ENCODE measurements at places on chromosomes 6 and 20.

GRCh38 chr6:157075549-157076450 lies 247.5 kb downstream of the TMEM242 start:
- no peak for DNase-seq

GRCh38 chr20:11219192-11219591 lies 545.4 kb upstream of the JAG1 start:
- no peak for DNase-seq

- no peak for DNase-seq
Observed at GRCh38 chr6:111973118-111973761, 80.7 kb upstream of the CCN6 start.

GRCh38 chr6:41376176-41376575 lies 40.8 kb downstream of the NCR2 start:
- DNase-seq: no peak

DNA sequence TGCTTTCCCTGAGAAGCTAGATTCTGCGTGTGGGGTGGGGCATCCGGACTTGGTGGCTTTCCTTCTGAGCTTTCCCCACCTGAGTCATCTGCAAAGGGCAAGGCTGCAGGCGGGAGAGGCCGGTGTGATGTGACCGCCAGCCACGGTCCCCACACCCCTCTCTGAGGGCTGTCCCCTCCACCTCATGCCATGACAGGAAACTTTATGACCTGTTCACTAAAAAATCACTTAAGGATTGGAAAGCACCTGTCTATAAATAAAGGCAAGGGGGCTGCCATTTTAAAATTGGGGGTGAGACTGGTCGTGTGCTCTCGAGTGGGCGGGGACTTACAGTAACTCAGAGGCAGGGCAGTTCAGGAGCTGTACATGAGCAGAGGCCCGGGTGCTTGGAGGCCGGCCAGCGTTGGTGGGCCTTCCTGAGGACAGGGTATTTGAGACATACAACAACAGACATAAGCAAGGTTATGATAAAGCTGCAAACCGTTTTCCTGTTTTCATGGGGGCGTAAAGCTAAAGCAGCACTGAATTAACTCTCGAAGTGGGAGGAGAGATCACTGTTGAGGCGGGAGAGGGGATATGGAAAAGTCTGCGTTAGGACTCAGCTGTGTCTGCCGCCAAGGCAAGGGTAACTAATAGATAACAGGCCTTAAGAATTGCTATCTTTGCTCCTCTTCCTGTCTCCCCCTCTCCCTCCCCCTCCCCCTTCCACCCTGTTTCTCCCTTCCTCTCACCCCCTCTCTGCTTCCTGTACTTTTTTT lies 16.1 kb upstream of the SERPINB1 start:
- DNase-seq: no peak

DNA sequence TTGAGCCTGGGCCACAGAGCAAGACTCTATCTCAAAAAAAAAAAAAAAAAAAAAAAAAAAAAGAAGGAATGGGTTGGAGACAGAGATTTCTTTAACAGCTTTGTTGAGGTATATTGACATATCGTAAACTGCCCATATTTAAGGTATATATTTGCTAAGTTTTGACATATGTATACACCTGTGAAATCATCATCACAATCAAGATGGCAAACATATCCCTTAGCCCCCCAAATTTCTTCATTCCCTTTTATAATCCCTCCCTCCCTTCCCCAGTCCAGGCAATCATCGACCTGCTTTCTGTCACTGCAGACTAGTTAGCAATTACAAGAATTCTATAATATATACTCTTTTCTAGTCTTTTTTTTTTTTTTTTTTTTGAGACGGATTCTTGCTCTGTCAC lies 29.0 kb downstream of the SERPINB1 start:
- DNase-seq: no peak

DNA sequence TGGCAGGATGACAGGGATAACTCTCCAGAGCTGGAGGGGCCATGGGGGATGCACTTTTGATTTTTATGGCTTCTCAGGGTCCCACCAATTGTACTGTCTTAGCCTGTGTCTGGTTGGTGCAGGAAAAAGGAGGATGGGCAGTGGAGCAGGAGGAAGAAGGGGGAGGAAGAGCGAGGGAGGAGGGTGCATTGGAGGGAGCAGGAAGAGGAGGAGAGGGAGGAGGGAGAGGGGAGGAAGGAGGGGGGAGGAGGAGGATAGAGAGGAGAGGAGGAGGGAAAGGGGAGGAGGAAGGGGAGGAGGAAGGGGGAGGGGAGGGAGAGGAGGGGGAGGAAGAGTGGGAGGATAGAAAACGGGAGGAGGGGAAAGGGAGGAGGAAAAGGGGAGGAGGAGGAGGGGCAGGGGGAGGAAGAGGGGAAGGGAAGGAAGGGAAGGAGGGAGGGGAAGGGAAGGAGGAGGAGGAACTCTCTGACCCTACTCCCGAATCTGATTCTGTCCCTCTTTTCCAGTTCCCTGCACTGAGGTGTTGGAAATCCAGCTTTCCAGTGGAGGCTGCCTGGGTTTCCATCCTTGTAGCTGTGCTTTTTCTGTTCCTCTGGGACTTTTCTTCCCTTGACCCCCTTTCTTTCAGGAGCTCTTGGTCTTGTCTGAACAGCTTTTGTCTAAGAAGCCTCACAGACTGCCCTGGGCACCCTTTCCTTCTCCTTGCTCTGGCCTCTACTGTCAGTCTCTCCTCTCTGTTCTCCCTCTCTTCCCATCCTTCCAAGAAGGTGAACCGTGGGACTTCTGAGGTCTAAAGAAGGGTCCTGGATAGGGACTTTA lies 149.4 kb downstream of the DHX35 start:
- no peak for DNase-seq

DNA sequence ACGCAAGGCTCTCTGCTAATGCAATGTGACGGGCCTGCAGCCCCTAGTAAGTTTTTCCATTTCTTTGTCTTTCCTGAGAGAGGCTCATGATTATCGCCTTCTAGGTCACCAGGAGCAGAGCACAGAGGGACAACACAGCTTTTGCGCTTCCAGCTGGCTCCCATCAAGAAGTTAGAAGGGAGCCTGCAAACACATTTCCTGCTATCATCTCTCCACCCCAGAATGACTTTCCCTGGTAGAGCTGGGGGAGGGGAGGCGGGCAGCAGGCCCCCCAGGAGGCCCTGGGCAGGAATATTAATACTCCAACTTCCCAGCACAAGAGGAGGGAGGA lies 35.7 kb upstream of the CCDC167 start:
- no peak for DNase-seq

DNA sequence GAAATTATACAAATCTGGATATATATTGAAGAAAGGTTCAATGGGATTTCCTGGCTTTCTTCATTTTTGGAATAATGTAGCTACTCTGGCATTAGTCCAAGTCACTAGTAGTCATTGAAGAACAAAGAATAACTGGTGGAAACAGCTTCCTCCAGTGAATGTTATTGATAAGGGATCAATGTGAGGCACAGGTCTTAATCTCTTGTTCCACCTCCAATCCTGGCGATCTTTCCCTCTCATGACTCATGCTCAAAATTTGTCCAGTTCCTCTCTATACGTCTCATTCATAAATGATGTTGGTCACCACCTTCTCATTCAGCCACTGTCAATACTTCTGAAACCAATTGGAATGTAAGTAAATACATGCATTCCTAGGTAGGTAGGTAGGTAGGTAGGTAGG lies 185.0 kb upstream of the BMP2 start:
- no peak for DNase-seq

- no peak for DNase-seq
Observed at GRCh38 chr20:34732523-34732922, 28.4 kb downstream of the TP53INP2 start.

GRCh38 chr6:11431455-11431937 lies 106.1 kb upstream of the TMEM170B start:
- DNase-seq: no peak

- no peak for DNase-seq
Observed at GRCh38 chr20:16541226-16541625, 32.0 kb downstream of the KIF16B start.

GRCh38 chr6:152112491-152113261 lies 305.2 kb downstream of the ESR1 start:
- no peak for DNase-seq

- no peak for DNase-seq
Observed at GRCh38 chr6:55994531-55994930, 119.1 kb upstream of the BMP5 start.

DNA sequence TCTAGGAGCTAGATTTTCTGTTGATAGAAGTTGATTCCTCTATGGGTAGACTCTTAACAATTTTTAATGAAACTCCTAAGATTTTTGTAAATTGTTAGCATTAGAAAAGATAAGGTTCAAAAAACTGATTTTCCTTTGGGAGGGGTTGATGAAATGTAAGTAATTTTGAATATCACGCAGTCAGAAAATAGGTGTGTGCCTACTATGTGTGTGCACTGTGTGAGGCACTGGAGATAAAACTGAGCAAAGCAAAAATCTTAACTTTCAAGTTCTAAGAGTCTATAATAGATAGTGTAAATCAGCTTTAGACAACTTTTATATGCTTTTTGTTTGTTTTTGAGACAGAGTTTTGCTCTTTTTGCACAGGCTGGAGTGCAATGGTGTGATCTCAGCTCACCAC lies 53.3 kb downstream of the FAM217A start:
- DNase-seq: no peak

GRCh38 chr6:52438926-52439325 lies 18.8 kb downstream of the EFHC1 start:
- DNase-seq: no peak

GRCh38 chr6:31842053-31842452 lies 14.5 kb downstream of the HSPA1B start:
- DNase-seq: no peak

DNA sequence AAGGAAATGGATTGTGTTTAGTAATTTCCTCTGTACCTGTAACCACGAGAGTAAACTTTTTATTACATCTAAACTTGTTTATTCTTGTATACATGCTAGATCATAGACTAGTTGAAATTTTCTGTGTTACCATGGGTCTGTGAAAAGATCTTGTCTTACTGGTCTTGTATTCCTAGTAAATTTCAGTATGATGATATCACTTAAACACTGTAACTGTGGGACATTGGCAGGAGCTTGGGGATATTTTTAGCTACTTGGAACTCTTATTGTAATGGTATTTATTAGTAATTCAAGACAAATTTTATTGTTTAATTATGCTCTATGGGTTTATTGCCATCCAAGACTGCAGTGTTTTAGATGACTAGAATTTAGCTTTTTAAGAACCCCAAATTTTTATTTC lies 25.9 kb upstream of the TULP4 start:
- no peak for DNase-seq

GRCh38 chr20:38870733-38871559 lies 55.3 kb upstream of the FAM83D start:
- DNase-seq: no peak

DNA sequence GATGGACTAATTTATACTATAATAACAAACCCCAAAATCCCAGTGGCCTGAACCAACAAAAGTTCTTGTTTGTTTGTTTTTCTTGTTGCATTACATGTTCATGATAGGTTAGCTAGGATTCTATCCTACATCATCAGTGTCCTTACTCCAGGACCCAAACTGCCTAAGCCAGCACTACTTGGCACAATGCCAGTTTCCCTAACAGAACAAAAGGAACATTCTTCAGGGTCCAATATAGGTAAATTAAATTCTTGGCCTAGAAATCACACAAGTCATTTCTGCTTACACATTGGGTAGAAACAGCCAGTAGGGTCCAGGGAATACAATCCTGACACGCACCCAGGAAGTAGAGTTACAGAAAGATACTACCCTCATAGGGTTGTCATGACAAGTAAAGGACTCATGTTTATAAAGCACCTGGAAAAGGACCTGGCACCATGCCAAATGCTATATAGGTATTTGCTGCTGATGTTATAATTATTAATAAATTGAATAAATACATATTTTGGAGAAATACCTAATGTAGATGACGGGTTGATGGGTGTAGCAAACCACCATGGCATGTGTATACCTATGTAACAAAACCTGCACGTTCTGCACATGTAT lies 38.8 kb downstream of the RCAN2 start:
- no peak for DNase-seq

GRCh38 chr20:19026901-19027644 lies 185.4 kb upstream of the SLC24A3 start:
- DNase-seq: no peak

DNA sequence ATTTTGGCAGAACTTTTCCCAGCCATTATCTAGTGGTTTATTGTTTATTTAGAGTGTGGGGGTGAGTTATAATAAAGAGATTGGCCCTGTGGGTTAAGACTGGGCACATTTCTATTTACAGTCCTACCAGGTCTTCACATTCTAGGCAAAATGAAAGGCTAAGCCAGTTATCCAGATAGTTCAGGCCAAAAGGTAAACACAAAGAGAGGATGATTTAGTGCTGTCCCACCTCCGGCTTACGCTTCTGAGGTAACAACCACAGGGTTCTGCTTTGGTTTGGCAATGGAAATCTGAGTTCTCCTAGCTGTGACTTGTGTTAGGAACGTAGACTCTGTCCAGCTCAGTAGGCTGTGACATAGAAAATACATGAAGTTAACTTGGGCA lies 50.3 kb upstream of the PTPRK start:
- DNase-seq: no peak

GRCh38 chr6:42229506-42230119 lies 12.0 kb upstream of the MRPS10 start:
- no peak for DNase-seq

GRCh38 chr20:33351696-33352095 lies 49.6 kb downstream of the CDK5RAP1 start:
- DNase-seq: no peak

DNA sequence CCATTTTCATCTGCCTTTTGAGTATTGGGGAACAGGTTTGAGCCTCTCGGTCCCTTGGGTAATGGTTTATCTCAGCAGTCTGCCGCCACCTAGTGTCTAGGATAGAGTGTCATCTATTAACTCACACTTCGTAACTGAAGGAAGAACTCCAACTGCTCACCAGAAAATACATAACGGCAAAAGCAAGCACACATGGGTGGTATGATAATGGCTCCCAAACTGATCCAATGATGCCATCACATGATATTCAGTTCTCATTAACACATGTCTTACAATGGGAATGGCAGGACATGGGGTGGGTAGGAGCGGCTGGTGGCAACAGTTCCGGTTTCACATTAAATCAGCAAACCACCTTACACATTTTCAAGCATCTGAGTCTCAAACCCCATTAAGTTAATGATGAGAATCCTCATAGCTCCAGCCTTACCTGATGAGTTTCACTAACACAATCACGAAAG lies 110.7 kb upstream of the PHACTR1 start:
- peak; percentile 48 for DNase-seq

GRCh38 chr6:1527073-1527457 lies 82.7 kb upstream of the FOXC1 start:
- peak; percentile 30 for DNase-seq

DNA sequence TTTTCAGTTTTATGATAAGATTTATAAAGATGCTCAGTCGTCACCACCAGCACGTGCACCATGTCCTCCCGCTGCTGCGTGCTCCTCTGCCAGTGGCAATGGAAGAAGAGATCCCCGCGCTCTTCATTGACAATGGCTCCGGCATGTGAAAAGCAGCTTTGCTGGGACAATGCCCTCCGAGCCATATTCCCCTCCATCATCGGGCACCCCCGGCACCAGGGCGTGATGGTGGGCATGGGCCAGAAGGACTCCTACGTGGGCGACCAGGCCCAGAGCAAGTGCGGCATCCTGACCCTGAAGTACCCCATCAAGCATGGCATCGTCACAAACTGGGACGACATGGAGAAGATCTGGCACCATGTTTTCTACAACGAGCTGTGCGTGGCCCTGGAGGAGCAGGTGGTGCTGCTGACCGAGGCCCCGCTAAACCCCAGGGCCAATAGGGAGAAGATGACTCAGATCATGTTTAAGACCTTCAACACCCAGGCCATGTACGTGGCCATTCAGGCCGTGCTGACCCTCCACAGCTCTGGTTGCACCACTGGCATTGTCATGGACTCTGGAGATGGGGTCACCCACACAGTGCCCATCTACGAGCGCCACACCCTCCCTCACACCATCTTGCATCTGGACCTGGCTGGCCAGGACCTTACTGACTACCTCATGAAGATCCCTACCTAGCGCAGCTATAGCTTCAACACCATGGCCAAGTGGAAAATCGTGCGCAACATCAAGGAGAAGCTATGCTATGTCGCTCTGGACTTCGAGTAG lies 34.3 kb upstream of the ENPP5 start:
- no peak for DNase-seq

All from iPS DF 19.7 (cell line).